ENCODE measurements at places on chromosomes 5 and 9.

GRCh38 chr5:168513861-168514428 lies 15.2 kb upstream of the FBLL1 start:
- DNase-seq = no peak

GRCh38 chr5:44942524-44943001 lies 133.8 kb downstream of the MRPS30 start:
- DNase-seq = no peak

DNA sequence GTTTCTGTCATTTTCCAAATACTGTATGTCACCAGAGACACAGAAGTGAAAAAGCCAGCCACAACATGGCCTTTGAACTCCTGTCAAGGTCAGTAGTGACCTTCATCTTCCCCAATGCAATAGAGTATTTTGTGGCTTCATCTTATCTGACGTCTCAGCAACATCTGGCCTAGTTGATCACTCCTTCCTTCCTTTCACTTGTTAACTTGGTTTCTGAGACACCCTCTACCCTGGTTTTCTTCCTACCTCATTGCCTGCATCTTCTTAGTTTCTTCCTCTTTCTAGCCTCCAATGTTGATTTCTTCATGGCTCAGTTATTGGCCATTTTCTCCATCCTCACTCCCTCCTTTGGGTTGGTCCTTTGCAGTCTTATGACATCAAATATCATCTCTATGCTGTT lies 36.3 kb downstream of the GLIS3 start:
- DNase-seq = no peak

- peak; percentile 42 for DNase-seq
Measured at GRCh38 chr5:138000102-138000723, 32.7 kb downstream of the FAM13B start.

DNA sequence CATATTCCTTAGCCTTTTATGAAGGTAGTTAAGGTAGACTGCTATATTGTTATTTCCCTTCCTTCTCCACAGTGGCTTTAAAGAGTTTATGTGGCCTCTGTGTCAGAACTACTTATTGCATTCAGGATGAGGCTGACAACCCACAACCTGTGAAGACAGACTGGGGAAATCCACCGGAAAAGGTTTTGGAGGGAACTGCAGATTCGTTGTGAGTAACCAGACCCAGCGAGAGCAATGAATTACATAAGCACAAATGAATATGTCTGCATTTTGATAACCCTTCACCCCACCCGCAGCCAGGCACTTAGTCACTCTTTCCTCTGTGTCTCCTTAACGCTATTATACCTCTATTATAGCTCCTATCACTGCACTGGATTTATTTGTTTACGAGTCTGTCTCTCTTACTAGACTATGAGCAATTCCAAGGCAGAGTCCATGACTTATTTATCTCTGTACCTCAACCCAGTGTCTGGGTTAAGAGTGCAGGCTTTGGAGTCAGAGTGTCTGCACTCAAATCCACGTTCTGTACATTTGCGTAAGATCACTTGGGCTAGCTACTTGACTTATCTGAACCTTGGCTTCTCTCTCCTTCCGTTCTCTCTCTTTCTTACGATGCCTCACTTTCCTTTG lies 19.2 kb downstream of the KCTD16 start:
- DNase-seq = peak; percentile 96

DNA sequence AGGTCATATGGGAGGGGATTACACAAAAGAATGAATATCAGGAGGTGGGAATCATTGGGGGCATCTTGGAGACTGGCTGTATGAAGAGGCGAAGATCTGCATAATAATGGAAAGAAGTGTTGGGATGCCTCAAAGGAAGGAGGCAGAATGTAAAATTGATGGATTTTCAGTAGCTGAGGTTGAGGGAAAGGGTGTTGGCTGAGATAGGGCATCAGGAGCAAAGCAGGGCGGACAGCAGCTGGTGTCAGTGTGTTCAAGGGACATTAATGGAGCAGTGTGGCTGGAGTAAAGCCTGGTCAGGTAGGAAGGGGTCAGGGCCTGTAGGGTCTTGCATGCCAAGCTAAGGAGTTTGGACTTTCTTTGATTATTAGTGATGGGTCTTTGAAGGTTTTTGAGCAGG lies 65.2 kb upstream of the TNFAIP8 start:
- DNase-seq = no peak

DNA sequence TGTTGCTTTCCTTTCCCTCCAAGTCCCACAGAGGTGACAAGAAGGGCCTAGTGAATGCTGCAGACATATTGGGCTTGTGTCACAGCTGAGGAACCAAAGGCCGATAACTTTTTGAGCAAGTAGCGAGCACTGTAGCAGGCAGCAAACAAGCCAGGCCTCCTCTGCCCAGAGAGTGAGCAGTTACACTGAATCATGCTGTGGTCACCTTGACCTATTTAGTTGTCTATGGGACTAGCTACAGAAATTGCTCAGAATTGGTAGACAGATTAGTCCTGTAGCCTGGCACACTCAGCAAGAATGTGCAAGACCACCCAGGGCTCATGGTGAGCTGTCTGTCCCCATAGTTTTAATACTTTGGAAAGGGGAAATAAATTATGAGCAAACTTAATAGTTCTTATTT lies 25.2 kb downstream of the ZCCHC9 start:
- DNase-seq = no peak

GRCh38 chr9:129613520-129614175 lies 7.3 kb downstream of the C9orf50 start:
- no peak for DNase-seq

GRCh38 chr5:149371296-149371962 lies 7.7 kb downstream of the IL17B start:
- DNase-seq = peak; percentile 39

DNA sequence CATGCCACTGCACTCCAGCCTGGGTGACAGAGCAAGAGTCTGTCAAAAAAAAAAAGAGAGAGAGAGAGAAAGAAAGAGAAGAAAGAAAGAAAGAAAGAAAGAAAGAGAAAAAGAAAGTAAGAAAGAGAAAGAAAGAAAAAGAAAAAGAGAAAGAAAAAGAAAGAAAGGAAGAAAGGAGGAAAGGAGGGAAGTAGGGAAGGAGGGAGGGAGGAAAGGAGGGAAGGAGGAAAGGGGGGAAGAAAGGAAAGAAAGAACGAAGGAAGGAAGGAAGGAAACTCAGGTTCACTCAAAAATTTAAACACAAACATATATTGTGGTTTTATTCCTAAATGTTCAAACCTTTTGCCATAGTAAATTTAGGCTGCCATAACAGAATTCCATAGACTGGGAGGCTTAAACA lies 453.0 kb downstream of the SLCO4C1 start:
- DNase-seq = no peak

- DNase-seq = no peak
Measured at GRCh38 chr9:113281356-113281755, 5.9 kb downstream of the PRPF4 start.

DNA sequence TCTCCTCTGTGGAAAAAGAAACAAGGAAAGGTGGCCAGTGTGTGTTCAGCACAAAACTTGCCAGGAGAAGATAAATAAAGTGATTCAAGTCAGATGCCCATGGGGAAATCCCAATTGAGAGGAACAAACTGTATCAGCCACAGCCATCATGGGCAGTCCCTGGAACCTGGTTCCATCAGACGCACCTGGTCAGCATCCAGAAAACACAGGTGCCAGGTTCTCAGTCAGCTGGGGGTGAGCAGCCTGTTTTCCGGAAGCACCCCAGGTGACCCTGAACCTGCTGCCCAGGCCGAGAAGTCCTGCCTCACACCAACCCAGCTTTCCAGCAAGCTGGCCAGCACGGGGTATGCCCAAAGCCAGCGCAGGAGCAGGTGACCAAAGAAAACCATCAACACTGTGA lies 30.5 kb downstream of the PTCH1 start:
- no peak for DNase-seq

DNA sequence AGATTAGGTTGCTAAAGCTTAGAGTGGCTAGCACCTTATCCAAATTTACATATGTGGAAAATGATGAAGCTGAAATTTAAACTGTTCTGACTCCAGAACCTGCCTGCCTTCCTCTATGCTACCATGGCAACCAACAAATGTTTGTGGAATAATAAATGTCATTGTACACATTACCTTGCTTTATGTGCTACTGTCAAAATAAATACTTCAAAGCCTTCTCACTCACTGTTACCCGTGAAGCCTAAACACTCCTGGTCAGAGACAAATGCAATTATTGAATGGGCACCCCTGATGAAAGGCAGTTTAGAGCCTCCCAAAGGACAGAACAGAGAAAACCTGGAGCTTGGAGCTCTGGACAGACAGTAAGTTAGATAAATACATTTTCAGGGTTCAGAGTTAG lies 158.6 kb downstream of the FAM114A2 start:
- no peak for DNase-seq

- DNase-seq = no peak
Measured at GRCh38 chr9:75096796-75097195, 8.5 kb downstream of the OSTF1 start.

GRCh38 chr9:107293543-107294085 lies 10.5 kb downstream of the RAD23B start:
- no peak for DNase-seq
